ENCODE measurements at places on chromosomes 5 and 9.
A peak's percentile ranks its signal among the peaks of the same experiment; 100 is the strongest.

GRCh38 chr5:89168766-89169165 lies 285.8 kb upstream of the MEF2C start:
- DNase-seq: peak; percentile 2

- DNase-seq: no peak
Measured at GRCh38 chr9:98712987-98713386, 4.3 kb upstream of the GABBR2 start.

DNA sequence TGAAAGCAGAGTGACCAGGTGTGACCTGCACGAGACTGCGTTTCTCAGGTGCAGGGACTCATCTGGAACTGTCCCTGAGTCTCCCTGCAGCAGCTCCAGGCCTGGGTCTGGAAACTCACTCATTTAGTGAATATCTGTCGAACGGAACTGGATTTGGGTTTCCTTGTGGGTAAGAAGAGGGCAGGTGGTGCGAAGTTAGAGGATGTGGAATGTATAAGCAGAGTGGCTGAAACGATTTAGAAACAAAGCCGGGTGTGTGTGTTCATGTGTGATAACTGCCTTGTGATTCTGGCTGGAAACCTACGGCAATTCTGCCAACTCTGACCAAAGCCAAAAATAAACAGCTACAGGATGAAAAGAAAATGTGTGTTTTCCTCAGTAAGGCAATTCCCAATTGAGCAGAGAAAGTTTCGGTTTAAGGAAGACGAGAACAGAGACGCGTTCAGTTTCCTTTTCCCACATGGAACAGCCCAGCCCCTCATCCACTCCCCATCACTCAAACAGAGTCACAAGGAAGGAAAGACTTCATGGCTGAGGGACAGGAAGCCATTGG lies 130.3 kb downstream of the NSG2 start:
- DNase-seq: no peak

DNA sequence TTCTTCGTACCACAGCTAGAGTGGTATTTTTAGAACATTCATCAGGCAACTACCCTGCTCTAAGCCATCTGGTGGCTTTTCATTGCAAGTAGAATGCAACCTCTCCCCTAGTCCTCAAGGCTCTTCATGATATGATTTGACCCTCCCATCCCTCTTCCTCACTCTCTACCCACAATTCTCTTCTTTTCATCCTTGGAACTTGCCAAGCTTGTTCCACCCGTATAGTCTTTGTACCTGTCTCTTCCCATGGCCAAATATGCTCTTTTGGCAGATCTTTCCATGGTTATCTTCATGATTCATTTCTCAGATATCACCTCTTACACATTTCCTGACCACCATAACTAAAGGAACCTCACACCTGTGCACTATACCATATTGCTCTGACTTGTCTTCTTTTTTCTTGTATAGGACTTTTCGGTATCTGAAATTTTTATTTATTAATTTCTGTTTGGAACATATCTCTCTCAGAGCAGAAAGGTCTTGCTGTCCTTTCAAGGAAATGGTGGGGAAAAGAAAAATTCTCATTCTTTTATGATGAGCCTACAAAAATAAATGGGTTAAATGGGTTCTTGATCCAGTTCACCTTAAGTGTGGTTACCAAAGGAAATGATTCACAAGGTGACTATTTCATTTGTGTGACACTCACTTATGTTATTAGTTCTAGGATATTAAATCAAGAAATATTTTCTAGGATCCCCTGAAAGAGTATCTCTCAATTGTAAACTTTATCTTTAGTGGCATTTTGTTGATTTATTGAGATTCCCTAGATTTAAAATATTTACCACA lies 3.7 kb upstream of the CD274 start:
- no peak for DNase-seq

DNA sequence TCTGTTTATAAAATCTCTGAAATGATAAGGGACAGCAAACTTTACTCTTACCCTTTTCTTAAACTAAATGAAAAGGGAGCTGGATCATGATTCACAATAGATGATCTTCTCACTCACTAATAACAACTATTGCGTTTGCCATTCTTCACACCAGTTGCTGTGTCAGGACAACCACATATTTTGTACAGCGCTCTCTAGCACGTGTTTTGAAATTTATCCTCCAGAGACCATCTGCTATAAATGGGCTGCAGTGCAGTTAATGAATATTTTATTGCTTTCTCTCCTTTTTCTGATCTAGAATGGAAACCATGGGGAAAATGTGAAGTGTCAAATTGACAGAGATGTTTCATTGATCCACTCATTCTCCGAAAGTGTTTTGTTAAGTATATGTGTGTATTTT lies 258.4 kb upstream of the CCNH start:
- no peak for DNase-seq

DNA sequence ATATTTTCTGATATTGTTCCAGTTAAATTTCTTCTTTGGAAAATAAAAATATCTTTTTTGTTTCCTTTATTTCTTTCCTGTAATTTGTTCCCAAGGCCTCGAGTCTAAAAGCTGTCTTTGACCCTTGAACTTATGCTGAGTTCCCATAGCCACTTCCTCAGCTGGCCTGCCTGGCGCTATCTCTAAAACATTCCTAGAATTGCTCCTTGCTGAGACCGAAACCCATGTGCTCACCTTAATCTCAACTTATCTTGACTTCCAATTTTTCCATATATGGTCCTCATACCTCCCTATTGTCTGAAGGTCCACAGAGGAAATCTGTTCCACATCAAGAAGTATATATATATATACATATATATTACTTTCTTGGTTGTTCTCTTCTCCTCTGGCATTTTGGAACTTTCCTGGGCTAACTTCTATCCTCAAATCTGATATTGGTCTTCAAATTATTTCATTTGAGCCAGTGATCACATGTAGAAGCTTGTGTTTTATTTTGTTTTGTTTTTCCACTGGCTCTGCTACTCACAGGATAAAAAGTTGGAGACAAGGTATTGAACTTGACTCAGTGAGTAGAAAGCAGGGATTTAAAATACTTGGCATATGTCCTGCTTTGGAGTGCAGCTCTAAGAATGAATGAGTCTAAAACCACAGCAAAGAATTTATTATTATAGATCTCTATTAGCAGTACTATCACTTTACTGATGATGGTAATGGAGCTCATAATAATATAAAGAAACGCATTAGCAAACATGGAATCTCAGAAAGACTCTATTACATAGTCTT lies 45.2 kb downstream of the ENC1 start:
- DNase-seq: no peak

DNA sequence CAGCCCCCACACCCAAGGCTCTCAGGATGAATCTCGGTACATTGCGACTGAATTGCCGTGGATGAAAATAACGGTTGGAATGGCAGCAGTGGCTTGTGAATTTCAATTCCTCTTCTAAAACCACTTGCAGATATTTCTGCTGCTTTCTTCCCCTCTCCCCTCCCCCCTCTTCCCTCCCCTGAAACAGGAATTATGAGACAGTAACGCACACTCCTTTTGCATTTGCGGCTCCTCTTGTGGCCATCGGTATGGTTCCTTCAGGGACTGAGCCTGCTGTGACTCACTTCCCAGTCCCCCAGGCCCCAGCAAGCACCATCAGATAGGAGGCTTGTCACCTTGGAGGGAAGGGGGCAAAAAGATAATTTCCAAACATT lies 9.7 kb downstream of the DCANP1 start:
- DNase-seq: peak; percentile 6

DNA sequence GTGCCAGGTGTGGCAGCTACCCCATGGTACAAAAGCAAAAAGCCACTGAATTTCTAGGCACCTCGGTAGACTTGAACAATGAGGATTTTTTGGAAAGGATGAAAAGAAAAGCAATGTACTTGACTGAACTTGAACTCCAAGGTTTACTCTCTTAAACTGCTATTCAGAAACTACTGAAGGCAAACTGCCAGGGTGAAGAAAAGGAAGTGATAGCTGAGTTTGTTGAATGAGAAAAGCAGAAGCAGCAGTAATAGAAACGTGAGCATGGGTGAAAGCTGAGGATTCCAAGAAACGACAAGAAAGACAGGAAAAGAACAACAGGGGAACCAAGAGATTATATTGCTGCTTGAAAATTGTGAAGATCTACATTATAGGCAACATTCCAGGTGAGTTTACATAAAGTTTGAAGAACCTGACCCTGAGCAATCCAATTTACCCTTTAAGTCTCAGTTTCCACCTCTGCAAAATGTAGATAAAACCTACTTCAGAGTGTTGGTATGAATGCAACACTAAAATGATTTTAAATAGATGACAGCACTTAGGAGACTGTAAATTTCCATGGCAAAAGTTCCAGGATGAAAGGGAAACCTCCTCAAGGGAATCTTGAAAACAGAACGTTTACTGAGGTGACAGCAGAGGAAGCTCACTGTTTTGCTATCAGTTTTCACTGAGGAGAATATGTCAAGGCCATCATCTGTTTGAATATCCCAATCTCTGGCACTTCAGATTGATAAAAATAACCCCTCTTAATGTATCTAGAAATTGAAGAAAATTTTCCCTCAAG lies 245.8 kb downstream of the SPATA31D1 start:
- DNase-seq: no peak

DNA sequence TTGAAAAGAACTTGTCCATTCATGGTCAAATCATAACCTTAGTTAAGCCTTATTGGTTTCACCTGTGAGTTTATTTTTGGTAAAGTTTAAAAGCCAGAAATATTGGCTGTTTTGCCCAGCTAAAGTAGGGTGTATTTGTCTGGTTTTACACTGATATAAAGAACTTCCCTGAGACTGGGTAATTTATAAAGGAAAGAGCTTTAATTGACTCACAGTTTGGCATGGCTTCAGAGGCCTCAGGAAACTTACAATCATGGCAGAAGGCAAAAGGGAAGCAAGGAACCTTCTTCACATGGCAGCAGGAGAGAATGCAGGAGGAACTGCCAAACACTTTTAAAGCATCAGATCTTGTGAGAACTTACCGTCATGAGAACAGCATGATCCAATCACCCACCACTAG lies 55.3 kb downstream of the JAKMIP2 start:
- no peak for DNase-seq

- DNase-seq: no peak
Measured at GRCh38 chr5:8363138-8363537, 494.2 kb downstream of the MTRR start.

DNA sequence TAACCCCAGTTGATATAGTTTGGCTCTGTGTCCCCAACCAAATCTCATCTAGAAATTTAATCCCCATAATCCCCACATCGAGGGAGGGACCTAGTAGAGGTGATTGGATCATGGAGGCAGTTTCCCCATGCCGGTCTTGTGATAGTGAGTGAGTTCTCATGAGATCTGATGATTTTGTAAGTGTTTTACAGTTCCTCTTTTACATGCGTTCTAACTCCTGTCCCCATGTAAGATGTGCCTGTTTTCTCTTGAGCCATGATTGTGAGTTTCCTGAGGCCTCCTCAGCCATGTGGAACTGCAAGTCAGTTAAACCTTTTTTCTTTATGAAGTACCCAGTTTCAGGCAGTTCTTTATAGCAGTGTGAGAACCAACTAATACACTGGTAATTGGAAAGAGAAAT lies 73.6 kb downstream of the CDH12 start:
- no peak for DNase-seq

- DNase-seq: no peak
Measured at GRCh38 chr9:97503862-97504210, 2.4 kb downstream of the TMOD1 start.

DNA sequence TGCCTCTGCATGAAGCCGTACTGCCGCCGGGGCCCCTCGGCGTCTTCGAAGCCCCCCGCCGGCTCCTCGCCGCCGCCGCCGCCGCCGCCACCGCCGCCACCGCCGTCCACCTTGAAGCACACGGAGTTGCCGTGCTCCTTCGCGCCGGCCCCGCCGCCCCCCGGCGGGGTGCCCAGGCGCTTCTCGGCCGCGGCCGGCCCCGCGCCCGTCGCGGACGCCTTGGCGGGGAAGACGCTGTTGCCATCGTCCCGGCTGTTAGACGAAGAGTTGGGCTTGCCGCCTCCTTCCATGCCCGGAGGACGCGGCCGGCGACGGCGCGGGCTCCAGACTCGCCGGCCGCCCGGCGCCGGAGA lies 400 bp downstream of the HCN1 start:
- DNase-seq: no peak

GRCh38 chr9:75105841-75106240 lies 17.5 kb downstream of the OSTF1 start:
- DNase-seq: no peak

DNA sequence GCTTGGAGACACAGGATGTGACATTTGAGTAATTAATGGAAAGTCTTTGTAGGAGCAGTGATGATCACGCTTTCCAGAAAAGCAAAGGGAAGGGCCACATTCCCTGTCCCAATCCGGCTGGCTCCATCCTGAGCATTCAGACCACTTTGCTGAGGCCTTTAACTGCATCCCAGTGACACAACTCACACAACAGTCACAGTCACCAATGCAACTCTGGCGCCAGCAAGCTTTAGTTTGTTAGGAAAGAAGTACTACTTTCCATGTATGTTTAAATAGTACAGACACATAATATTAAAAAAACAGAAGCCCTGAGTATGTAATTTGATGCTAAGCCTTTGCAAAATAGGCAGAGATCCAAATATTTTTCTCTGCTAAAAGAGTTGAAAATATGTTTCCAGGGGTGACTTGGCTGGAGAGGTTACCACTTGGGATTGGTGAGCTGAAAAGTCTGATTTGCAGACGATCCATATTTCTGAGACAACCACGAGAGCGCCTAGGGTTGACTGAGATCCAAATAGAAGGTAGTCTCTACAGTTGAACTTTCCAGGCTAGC lies 31.7 kb upstream of the GAS1 start:
- DNase-seq: no peak

- DNase-seq: no peak
Measured at GRCh38 chr9:100428871-100429654, 2.1 kb downstream of the MSANTD3 start.

- no peak for DNase-seq
Measured at GRCh38 chr5:158725297-158725851, 374.3 kb downstream of the EBF1 start.
